ENCODE measurements at places on chromosomes 7 and 10.
A peak's percentile ranks its signal among the peaks of the same experiment; 100 is the strongest.

DNA sequence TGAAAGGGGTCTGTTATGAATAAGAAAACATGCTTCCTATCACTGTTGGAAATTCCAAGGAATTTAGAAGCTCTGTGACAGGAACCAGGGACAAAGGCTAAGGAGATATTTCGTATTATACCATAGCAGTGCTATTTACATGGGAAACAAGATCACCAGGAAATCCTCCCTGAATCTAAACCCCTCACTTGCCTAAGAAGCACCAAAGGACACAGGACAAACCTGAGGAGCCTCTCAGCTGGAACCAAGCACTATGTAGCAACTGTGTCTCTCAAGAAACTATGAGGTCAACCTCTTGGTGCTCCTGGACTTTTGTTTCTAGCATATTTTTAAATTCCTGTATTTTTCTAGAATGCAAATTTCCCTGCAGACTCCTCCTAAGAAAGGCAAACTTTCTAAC lies 20.8 kb upstream of the IFIT1B start:
- no peak for DNase-seq

GRCh38 chr7:257647-257992 lies 32.4 kb upstream of the FOXL3 start:
- DNase-seq: no peak

DNA sequence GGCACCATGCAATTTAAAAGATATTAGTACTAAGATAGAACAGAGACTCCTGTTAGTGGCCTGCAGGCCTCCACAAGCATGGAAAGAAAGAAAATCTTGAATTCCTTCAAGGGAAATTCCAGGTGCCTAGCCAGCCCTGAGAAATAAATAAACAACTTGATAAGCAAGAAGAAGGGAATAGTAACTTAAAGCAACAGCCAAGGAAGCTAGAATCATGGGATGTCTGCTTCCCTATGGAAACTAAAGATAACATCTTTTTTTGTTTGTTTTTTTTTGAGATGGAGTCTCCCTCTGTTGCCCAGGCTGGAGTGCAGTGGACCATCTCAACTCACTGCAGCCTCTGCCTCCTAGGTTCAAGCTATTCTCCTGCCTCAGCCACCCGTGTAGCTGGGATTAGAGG lies 128.6 kb downstream of the SKIDA1 start:
- DNase-seq: no peak

DNA sequence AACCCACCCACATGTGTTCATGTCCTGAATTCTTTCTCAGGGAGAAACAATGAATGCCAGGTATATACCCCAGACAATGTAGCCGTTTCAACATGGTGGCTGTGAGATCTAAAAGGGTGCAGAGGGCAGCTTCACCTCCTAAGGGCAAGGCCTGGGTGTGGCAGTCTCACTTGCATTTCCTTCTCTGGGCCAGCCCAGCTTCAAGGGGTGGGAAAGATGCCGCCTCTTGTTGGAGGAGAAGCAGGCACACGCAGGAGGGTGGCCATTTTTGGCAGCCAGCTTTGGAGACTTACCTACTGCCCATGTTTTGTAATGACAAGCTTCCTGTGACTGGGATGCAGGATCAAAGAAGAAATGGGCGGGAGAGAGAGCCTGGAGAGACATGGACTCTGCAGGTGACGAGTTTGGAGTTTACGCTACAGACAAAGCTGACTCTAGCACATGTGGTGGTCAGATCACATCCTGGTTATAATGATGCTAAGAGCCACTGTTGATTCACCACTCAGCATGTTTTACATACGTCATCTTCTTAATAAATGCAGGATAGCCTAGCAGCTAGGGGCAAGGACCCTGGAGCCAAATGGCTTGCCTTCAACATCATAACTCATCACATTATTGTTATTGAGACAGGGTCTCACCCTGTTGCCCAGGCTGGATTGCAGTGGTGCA lies 116.6 kb downstream of the ANLN start:
- no peak for DNase-seq

GRCh38 chr10:45241865-45242520 lies 73.4 kb downstream of the OR13A1 start:
- DNase-seq: no peak

DNA sequence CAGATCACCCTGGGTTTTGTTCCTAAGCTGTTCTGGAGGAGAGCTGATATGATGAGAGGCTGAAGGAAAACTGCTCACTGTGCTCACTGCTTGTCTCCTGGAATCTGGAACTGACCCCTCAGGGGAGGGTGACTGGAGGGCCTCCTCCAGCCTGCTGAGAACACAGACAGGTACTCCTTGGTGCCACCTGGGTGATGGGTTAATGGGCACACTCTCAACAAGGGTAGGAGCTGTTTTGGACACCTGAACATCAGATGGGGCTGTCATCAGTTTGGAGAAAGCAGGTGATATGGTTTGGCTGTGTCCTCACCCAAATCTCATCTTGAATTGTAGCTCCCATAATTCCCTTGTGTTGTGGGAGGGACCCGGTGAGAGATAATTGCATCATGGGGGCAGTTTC lies 58.1 kb upstream of the SORCS3 start:
- no peak for DNase-seq

DNA sequence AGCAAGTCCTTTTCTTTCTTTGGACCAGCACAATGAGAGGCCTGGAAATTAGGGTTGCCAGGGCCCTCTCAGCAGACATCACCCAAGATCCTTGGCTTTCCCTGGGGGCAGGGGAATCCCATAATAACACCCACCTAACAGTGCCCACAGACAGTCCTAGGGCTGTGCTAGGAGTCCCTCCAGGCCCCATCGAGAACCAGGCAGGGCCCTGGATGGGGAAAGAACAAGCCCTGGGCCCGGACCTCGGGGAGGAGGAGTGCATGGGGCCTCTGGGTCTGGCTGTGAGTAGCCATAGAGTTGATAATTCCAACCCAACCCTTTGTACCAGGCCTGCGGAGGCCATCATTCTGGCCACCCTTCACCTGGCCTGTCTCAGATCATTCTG lies 201.2 kb upstream of the ZMIZ1 start:
- no peak for DNase-seq

GRCh38 chr7:134698481-134698880 lies 51.8 kb downstream of the BPGM start:
- DNase-seq: no peak

GRCh38 chr7:11192506-11192905 lies 218.8 kb downstream of the PHF14 start:
- no peak for DNase-seq

DNA sequence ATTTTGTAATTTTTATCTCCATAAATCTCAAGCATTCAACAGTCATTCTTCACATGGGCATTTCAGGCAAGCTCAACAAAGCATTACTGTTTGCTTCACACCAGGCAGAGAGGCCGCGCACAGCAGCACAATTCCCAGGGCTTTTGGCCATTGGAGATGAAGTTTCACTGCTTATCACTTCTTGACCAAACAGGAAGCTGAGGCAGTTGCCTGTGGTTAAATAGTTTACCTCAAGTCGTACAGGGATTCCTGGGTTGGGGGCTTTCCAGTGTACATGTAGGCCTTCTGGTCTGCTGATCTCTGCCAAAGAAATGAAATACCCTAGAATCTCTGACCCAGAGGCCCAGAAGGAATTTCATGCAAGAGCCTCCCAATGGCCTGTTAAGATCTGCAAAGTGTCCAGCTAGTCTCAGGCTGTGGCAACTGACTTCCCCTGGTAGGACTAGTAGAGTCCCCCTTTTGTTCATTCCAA lies 11.2 kb upstream of the PRDX3 start:
- no peak for DNase-seq

DNA sequence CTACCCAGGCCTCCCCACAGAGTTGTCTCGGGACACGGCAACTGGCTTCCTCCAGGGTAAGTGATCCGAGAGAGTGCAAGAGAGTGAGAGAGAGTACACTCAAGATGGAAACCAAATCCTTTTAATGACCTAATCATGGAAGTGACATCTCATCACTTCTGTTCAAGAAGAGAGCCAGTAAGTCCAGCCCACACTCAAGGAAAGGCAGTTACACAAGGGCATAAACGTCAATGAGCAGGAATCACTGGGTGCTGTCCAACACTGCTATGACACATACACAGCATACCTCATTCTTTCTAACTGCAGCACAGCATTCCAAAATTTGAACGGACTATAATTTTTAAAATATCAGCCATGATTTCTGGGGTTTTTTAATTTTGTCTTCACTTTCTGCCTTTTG lies 29.3 kb upstream of the OSBPL3 start:
- DNase-seq: no peak

DNA sequence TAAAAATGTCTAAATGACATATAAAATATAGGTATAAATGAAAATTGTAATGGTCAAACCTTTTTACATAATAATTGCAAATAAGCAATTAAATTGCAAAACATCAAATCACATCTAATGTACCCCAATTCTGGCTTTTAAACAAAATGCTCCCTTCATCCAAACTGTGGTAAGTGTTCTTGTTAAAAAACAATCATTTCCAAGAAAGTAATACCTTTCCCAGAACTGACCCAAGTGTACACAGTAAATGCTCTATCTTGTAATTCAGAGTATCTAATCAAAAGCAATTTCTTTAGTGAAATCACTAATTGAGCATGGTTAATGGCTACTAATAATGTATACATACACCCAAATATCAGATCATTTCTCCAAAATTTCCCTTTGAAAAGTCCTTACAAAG lies 28.0 kb downstream of the ITGB1 start:
- no peak for DNase-seq

GRCh38 chr7:38819463-38819862 lies 89.5 kb downstream of the VPS41 start:
- DNase-seq: no peak

GRCh38 chr10:58439632-58440364 lies 54.6 kb downstream of the TFAM start:
- no peak for DNase-seq

DNA sequence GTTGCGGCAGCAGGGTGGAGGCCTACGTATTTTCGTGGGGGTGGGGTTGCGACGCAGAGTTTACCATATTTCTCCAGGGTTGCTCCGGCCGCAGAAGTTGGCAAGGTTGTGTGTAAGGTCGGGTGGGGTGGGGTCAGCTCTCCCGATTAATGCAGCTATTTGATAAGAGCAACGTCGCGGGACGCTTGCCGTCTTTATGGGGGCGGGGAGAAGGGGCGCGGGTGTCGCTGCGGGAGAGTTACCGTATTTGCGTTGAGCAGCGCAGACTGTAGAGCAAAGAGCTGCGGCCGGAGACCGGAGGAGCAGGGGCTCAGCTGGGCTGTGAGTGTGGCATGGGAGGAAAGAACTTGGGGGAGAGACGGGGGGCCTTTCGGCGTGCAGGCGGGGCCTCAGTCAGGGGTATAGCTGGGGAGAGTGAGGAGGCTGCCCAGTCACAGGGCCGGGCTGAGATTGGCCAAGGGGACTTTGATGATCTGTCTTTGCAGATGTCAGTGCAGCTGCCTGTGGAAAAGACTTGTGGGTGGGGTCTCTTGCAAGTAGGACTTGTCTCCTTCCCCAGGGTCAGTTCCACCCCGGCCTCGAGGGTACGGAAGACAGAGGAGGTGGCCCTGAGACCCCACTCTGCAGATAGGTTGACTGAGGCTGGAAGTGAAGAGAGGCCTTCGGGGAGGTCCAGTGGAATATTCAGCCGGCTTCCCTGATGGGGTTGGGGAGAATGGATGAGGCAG lies 26.6 kb downstream of the ZNF775 start:
- DNase-seq: peak; percentile 27

GRCh38 chr7:30163231-30163894 lies 28.6 kb downstream of the MTURN start:
- DNase-seq: peak; percentile 74

GRCh38 chr10:91573320-91573719 lies 59.6 kb downstream of the PPP1R3C start:
- no peak for DNase-seq

- DNase-seq: no peak
Measured at GRCh38 chr10:25818751-25819150, 115.3 kb upstream of the MYO3A start.

GRCh38 chr7:112411186-112411795 lies 39.0 kb upstream of the IFRD1 start:
- peak; percentile 34 for DNase-seq

- no peak for DNase-seq
Measured at GRCh38 chr7:130914554-130915294, 180.7 kb upstream of the KLF14 start.
